ENCODE measurements at places on chromosomes 7 and 10.

DNA sequence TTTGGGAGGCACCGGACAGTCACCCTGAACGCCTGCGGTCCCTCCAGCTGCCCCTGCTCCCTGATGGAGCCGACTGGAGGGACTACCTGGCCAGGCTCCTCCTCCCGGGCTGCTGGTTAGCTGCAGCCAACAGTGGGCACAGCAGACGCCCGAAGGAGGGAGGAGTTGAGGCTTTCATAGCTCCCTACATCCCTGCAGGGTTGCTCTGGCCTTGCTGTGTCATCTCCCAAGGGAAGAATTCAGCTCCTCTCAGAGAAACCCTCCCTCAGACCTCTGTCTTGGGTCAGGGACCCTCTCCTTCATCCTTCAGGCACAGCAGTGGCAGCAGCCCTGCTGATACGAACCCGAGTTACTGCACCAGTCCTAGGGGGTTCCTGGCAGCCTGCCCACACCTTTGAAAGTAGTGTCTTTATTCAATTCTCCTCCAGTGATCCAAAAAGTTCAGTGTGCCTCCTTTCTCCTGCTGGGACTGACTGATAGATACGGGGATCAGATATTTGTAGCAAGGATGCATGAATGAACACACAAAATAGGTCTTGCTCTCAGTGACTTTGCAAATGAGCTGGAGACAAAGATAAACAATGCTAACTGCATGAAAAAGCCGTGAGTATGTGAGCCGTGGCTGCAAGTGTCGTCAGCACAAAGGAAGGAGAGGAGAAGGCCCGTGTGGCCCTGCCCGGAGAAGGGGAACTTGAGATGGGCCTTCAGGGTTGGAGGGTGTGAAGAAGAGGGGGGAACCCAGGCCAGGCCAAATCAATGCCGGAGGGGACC lies 136.6 kb downstream of the PRKAG2 start:
- DNase-seq: peak; percentile 11

DNA sequence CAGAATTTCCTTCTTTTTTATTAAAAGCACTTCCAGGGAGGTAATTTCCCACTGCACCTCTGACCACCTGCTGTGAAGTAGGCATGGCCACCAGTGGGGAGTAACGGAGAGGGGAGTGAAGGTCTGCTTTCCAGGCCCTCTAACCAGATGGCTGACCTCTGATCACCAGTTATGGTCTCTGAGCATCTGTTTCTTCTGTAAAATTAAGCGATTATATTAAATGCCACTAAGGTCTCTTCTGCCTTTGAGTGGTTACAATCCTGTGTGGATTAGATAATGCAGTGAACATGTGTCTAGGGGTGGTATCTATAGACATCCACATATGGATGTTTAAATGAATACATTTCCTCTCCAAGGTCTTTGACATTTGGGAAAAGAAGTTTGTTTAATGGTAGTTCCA lies 199.6 kb downstream of the HERPUD2 start:
- no peak for DNase-seq

DNA sequence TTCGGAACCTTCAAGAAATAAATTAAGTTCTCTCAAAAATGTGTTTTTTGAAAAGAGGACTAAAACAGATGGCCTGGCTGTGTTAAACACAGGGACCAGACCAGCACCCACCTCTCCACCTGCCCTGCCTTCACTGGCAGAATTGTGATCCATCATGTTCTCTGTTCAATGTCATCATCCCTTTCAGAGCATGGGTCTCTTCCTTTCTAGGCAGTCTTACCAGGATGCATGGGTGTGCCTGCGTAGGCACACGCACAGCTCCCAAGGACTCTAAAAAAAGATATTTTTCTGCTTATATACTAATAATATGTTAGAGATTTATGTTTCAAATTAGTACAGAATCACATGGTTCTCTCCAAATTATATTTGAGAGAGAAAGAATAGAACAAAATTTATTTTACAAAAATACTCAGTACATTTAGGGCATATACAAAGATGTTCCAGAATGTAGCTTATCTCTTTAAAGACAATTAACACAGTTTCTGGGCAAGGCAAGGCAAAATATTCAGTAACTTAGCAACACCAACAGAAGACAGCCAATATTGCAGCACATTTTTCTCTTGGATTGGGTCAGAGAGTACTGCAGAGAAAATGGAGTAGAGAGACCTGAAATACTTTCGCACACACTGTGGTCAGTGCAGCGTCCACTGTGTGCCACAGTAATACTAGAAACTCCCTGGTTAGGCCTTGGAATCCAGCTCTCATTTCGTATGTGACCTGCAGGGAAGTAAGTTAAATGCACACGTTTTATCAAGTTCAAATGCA lies 52.8 kb downstream of the EGFR start:
- DNase-seq: no peak

GRCh38 chr7:107046491-107047259 lies 2.2 kb downstream of the PRKAR2B start:
- no peak for DNase-seq
